Activated T-helper 17 cell treated with anti-CD3 and anti-CD28 coated beads, Interleukin-2, amount 50 U/mL, for 72 hours (primary cell): ENCODE measurements at places on chromosomes 2 and 18.

GRCh38 chr18:79947881-79948610, 3.4 kb downstream of the SLC66A2 start:
- ATAC-seq = no peak

DNA sequence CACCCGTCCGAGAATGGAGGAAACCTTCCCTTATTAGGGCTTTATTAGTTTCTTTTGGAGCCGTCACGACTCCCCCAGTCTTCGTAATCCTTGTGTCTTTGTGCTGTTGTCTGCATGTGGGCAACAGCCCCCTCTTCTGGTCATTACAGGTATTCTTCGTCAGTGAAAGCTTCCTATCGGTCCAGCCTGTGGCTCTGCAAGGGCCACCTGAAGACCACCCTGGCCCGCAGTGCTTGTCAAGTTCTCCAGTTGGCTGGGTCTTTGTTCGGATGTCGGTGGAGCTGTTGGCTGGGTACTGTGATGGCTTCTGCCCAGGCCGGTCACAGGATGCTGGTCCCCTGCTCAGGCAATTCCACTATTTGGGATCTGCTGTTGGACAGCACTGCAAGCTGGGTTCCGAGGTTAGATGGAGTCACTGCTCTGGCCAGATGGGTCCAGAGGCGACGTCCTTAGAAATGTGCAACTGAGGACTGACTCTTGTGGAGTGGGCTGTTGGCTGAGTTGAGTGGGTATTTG, 19.2 kb downstream of the E2F6 start:
- peak; percentile 51 for ATAC-seq

DNA sequence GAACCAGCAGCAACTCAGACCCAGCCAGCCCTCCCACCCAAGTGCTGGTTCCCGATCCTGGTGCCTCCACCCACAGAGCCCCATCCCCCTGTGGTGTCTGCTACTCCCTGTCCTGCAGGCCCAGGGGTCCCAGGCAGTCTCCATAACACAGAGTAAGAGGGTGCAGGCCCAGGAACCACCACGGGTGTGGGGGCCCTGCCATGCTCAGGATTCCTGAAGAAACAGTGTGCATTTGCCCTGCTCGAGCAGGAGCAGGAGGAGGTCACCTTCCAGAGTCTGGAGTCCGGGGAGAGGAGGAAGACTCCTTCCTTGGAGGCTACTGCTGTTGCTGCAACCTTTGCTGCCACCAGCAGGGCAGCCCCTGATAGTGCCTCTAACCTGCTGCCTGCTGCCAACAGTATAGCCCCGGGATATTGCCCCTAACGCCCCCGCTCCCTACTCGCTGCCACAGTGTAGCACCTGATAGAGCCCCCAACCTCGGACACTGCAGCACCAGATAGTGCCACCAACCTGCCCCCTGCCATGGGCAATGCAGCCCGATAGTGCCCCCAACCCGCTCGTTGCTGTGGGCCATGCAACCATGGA, 46.8 kb upstream of the ANKRD62 start:
- no peak for ATAC-seq

DNA sequence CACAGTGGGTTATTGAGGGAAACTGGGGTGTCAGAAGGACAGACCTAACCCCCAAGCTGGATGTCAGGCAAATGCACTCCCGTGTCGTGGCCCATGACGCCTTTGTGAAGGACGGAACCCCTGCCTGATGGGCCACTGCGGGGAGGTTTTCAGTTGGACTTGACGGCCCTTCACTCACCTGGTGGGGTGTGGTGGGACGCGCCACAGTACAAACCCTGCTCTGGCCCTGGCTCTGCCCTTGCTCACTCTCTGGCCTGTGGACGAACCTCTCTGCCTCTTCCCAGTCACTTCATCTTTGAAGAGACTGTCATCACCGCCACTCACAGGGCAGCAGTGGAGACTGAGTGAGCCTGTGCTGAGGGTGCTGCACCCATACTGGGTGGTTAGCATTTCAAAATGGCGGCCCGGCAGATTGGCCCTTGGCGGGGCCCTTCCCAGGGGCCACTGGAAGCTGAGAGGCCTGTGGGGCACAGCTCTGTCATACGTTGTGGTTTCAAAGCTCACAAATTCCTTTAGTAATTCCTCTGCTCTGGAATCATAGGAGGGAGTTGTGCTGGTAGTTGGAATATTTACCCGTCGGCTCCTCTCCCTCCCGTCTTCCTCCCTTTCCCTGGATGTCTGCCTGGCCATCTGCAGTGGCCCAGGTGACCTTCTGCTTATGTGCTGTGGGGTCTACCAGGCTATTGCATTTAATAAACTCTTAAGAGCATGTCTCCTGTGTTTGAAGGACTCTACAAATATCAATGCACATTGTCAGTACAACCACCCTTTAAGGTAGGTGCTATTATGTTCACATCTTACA, 200.6 kb downstream of the CTIF start:
- ATAC-seq = no peak

DNA sequence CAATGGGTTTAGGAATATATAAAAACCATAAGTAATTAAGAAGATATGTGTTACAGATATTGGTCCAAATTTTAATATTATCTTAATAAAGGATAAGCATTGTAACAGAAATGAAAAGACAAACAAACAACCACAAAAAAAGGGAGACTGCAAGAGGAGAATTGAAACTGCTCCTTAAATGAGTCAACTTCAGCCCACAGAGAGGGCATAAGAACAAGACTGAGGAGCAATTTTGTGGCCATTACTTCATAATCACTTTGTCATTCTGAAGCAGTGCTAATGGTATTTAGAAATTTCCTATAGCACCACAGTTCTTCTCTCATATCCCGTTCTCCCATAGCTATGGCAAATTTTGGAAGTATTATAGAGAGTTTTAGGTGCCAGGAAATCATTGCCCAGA, 193.2 kb upstream of the HNMT start:
- ATAC-seq = no peak

DNA sequence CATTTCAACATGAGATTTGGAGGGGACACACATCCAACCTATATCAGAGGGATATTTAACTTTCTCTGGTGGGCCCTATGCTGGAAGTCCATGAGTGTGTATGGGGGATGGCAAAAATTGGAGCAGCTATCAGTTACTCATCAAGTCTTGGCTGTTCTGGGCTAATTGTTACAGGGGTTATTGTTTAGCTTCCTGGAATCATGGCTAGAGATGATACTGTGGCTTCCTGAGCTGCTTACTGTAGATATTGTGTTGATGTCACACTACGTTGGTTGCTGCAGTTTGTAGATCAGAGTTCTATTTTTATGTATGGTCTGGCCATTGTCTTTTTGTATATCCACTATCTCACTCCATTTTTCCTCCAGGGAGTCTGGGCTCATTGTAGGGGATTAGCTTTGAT, 20.9 kb upstream of the IL1R2 start:
- ATAC-seq = no peak
